ENCODE measurements at places on chromosomes 1 and 21. TPM values are rescaled to one million over a fixed set of nuclear protein-coding genes. Genes with fewer than 3 reads are reported as not detected.

Gene CHI3L1
- 1.0 TPM for total RNA-seq

Gene SPAG17
- total RNA-seq, result 0.52 TPM

Gene TTLL7
- total RNA-seq, result 38.6 TPM

Gene KIFAP3
- 48.0 TPM for total RNA-seq

Gene ADORA1
- total RNA-seq, result 2.1 TPM

Gene SLFNL1
- total RNA-seq, result 0.52 TPM

Gene RHOU
- 16.7 TPM for total RNA-seq

Gene DMRTB1
- total RNA-seq, result not detected

Gene MAST2
- 42.8 TPM for total RNA-seq

Gene CRYAA
- total RNA-seq, result not detected

Gene FHAD1
- 2.1 TPM for total RNA-seq

Gene GJC2
- 1.6 TPM for total RNA-seq

Gene ITGB2
- total RNA-seq, result 19.8 TPM

Gene MXRA8
- 60.0 TPM for total RNA-seq

Gene CHI3L2
- 1.0 TPM for total RNA-seq

Gene WASF2
- 25.6 TPM for total RNA-seq

Gene MATN1
- total RNA-seq, result 1.6 TPM

Gene BACE2
- total RNA-seq, result 39.1 TPM

Gene ADCY10
- total RNA-seq, result under 0.01 TPM

Gene TENT5C
- total RNA-seq, result 48.0 TPM

Gene XPR1
- 13.0 TPM for total RNA-seq

Gene LHX4
- not detected for total RNA-seq

Gene KAZN
- total RNA-seq, result 3.7 TPM

Gene LRRC7
- 11.5 TPM for total RNA-seq

Gene PLEKHG5
- total RNA-seq, result 8.4 TPM

Gene KDM5B
- 93.4 TPM for total RNA-seq

Gene VANGL2
- 2.1 TPM for total RNA-seq

Gene CXADR
- 0.52 TPM for total RNA-seq

Gene CLCA1
- total RNA-seq, result not detected

Gene RPTN
- not detected for total RNA-seq

Gene RIMS3
- total RNA-seq, result 0.52 TPM

Gene HCN3
- 1.0 TPM for total RNA-seq

Gene DNASE2B
- not detected for total RNA-seq

Gene CSMD2
- 0.52 TPM for total RNA-seq

Gene APP
- 141 TPM for total RNA-seq

Gene C8A
- total RNA-seq, result not detected

Gene OPRD1
- total RNA-seq, result 0.52 TPM

Gene TCEA3
- 314 TPM for total RNA-seq

Gene GSTM1
- total RNA-seq, result 16.7 TPM

Gene CBR3
- total RNA-seq, result 1.6 TPM

Gene KPRP
- not detected for total RNA-seq

Gene SIK1
- total RNA-seq, result 3.1 TPM

Gene TMPRSS15
- 0.52 TPM for total RNA-seq

Gene GJA5
- 13.0 TPM for total RNA-seq

Gene KIAA1614
- 13.6 TPM for total RNA-seq

Gene TNFRSF9
- under 0.01 TPM for total RNA-seq
